NCI-H446 treated with DMSO at 0.1 percent for 48 hours (cell line): ENCODE measurements at places on chromosomes 16 and 17.

GRCh38 chr16:72189865-72190371 lies 18.0 kb upstream of the PMFBP1 start:
- no peak for DNase-seq

GRCh38 chr16:82425661-82426060 lies 201.1 kb upstream of the CDH13 start:
- no peak for DNase-seq

DNA sequence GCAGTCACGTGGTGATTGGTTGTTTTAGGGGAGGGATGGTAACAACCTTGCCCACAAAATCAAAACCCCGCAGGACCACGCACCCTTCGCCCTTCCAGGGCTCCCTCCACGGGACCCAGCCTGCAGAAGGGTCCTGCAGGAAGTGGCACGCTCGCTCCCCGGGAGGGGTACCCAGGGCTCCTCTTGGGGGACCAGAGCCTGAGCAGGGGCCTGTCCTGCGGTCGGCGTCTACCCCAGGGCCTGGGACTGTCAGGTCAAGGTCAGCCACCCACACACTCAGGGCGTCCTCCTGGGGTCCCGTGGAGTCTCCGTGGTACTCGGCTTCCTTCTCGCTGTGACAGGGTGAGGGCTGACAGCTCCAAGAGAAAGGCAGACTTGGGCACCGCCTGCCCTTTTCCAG lies 33.9 kb downstream of the ZNF469 start:
- no peak for DNase-seq

DNA sequence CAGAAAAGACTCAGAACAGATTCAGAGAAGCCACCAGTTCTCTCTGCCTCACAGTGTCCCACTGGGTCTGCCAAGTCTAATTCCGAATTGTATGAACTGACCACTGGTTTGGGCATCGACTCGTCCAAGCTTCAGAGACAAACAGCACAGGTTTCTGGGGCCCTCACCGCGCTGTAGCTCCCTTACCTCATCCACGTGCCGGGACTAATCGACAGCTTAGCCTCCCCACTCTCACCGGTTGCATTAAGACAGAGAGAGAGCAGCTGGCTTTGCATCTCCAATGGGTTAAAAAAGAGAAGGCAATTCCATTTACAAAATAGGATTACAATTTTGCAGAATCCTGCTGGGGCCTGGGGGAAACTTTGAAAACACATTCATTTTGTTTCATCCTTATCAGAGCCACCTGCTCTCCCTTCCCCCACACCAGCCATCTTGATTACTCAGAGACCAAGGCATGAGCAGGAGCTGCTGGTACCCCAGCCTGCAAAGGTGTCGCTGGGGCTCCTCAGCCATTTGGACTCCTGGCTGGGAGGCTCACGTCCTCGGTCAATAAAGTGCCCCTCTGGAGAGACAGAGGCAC lies 95.3 kb upstream of the RPL38 start:
- DNase-seq = no peak

DNA sequence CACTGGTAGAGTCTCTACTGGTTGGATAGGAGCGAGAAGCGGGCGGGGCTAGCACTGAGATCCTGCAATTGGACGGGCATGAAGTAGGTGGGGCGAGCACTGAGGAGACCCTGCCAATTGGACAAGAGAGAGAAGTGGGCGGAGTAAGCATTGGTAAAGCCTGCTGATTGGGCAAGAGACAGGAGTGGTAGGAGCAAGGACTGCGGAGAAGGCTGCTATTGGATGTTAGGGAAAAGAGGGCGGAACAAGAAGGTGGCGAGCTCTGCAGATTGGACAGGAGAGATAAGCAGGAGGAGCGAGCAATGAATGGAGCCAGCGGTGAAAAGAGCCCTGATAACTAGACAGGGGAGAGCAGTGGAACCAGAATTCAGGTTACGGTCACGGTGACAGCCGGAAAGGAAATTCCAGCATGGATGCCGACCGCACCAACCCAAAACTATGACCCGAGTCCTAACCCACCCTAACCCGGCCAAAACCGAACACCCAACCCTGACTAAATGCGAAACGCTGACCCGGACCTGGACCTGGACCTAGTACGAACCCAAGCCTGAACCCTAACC lies 4.8 kb downstream of the SCGB1C2 start:
- no peak for DNase-seq

DNA sequence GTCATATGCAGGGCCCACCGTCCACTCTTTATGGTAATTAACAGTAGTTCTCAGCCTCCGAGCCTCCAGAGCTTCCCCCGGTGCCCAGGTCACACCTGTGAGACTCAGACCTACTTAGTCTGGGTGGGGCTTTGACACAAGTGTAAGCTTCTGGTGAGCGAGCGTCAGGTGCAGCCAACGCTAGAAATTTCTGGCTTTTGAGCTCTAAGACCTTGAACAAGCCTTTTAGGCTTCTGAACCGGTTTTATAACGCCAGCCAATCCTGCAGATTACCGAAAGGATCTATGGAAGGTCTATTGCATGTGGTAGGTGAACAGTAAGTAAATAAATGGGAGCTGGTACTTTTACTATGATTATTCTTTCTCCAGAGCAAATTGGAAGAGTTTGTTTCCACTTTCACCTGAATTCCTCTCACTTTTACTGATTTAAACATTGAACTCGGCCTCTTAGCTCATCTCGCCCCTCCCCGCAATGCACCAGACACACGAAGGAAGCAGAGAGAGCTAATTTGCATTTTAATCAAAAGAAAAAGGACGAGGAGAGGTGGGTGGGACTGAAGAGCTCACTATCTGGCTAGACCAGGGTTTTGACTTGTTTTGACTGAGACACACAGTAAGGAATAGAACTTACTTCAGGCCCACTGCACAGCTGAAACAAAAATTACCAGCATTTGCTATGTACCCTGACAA lies 47.1 kb downstream of the ABAT start:
- DNase-seq = no peak

DNA sequence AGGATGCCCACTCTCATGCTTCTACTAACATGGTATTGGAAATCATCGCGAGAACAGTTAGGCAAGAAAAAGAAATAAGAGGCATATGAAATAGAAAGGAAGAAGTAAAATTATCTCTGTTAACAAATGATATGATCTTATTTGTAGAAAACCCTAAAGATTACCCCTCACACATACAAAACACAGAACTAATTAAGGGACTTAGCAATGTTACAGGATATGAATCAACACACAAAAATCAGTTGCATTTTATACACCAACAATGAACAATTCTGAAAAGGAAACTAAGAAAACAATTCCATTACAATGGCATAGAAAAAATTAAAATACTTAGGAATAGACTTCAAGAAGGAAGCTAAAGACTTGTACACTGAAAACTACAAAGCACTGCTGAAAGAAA lies 2.7 kb upstream of the CAPNS2 start:
- DNase-seq = no peak

- DNase-seq = no peak
Observed at GRCh38 chr17:37743612-37743874, 1.3 kb downstream of the HNF1B start.

- DNase-seq = no peak
Observed at GRCh38 chr17:19302791-19303331, 59.7 kb downstream of the B9D1 start.

DNA sequence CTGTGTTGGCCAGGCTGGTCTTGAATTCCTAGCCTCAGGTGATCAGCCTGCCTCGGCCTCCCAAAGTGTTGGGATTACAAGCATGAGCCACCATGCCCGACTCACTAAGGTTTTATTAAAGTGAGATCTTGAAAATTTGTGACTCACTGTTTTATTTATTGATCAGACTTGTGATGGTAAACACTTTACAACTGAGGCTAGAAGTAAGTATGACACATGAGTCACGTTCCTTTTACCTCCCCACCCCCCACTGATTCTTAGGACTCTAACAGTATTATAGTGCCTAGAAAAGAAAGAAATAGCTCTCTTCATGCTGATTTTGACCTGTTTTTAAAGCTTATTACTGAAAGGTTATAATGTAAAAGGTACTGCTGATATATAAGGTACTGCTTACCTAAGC lies 160.6 kb downstream of the TANC2 start:
- DNase-seq = no peak
